ENCODE measurements at places on chromosomes 7 and 10.

GRCh38 chr7:11182736-11183135, 209.1 kb downstream of the PHF14 start:
- DNase-seq: no peak

- DNase-seq: no peak
Observed at GRCh38 chr7:80133361-80134114, 1.1 kb upstream of the GNAI1 start.

DNA sequence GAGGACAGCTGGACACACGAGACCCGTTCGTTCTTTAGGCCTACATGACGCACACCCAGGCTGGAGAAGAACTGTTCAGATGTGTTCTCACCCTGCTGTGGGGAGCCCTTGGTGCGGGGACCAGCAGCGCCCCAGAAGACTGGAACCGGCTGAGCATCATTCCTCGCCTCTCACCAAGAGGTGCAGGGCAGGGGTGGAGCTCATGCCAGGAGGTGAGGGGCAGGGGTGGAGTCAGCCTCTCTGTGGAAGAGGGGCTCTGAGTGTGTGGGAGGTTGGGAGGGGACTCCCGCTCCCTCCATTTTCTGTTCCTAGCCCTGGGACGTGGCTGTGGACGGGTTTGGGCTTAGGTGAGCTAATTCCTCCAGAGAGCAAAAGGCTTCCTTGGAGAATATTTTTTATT, 66.0 kb upstream of the SHH start:
- no peak for DNase-seq

DNA sequence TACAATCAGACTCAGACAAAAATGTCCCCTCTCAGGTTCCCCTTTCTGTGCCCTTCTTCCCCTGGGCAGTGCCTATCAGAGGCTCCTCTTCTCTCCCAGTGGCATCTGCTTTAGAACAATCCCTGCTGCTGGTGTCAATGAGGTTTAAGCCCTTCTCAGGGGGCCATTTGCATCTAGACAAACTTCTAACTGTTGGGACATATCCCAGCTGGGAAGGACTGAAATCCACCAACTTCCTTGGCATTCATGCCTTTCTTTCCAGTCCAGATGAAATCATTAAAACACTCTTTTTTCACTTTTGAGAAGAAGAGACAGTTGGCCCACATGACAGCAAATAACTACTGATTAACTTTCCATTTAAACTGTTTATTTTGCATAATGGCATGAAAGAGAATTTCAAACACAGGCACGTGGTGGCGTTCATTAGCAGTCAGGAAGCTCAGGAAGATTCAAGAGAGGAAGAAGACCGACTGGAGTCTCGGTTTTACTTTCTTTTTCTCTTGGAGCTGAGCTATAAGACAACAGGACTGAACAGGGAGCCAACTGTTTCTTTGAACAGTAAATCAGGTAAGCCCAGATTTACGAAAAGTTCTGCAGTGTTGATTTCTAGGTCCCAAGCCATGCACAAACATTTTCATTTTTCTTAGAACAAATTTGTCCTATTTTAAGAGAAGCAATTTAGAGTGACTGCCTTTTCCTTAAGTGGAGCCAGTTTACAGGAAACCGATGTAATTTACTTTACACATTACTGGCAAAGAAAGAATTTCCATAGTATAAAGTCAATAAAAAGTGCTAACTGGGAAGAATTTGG, at the start of gene GIMAP2:
Gene GIMAP2, plus strand, starts transcription at position 488 of the 811 bp plus-strand sequence. CDS start 1,354 bp downstream, outside the sequence.
- no peak for DNase-seq

- DNase-seq: no peak
Observed at GRCh38 chr10:74733612-74734011, 92.8 kb upstream of the KAT6B start.

DNA sequence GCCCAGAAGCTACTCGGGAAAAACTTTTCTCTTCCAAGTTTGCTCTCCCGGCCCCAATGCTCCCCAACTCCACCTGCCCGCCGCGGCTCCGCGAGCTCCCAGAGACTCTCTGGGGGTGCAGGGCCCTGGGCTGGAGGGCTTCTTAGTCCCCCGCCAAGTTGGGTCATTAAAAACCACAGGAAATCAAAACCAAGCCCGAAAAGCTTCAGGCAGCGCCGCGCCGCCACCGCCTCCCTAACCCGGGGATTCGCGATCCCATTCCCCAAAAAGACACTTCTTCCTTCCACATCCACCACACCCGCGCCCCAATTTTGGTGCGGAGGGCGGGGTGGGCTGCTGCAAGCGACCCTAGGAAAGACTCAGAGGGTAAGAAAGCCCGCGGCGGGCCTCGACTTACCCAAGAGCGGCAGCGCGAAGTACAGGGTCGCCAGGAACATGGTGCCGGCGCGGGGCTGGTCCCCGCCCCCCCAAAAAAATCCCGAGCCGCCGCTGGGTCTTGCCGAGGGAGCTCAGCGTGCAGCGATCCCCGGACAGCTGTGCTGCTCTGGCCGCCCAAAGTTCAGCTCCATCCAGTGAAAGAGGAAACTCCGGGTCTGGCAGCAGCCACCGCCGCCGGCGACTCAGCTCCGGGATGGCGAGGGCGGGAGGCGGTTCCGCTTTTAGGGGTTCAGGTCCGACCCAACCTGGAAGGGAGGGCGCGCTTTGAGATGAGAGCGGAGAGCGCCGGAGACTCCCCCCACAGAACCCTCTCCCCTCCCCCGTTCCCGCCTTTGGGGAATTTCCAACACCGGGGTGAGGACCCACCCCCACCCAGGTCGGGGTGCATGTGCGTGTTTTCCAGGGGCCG, 1.2 kb downstream of the GFRA1 start:
- no peak for DNase-seq

DNA sequence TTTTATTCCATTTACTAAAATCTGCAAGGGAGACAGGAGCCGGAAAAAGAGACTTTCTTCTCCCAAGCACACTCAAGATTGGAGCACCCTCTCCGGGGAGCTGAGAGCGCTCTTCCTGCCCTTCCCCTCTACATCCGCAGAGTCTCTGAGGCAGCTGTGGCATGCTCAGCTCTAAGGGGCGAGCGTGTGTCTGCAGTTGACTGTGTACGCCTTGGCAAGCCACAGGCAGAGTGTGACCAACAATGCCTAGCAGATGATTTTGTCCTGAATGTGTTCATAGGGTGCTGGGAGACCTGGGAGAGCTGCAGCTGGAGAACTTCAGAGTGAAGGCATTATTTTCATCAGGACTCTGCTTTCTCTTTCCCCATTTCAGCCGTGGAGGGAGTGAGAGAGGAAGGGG, 20.7 kb downstream of the MTURN start:
- no peak for DNase-seq

- no peak for DNase-seq
Observed at GRCh38 chr10:36073796-36074345, 431.8 kb upstream of the FZD8 start.

DNA sequence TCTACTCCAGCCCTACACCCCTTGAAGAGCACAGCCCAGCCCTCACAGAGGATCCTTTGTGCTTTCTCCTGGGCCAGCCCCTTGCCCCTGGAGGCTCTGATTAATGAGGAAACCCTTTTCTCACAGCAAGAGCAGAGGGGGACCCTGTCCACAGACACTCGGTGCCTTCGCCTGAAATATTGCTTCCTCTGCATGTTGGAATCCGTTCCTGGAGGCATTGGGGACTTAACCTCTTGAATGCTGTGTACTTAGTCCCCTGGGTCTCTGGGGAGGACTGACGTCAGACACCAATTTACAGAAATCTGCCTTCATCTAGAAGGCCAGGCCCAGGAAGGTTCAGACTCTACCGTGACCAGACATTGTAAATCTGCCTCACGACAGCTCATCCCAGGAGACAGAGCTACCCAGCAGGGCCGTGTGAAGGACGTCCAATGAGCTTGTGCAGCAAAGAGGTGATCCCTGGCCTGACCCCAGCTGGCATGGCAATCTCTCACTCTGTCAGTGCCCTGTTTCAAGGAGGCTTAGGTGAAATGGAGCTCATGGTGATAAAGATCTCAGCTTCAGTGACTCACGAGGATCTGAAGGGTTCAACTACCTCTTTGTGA, 8.1 kb upstream of the TMEM72 start:
- DNase-seq: no peak

- DNase-seq: no peak
Observed at GRCh38 chr10:99382176-99382575, 48.2 kb downstream of the GOT1 start.

- no peak for DNase-seq
Observed at GRCh38 chr10:99551616-99552015, 18.9 kb downstream of the NKX2-3 start.

Data from posterior cingulate gyrus (tissue), 11 donors.